ENCODE measurements at places on chromosomes 2 and 18. TPM values are rescaled to one million over a fixed set of nuclear protein-coding genes. Genes with fewer than 3 reads are reported as not detected.

Gene UGT1A6
- total RNA-seq: 549 TPM

Gene GPR75
- total RNA-seq: 1.8 TPM

Gene PRKCE
- total RNA-seq: 24.0 TPM

Gene TIA1
- total RNA-seq: 104 TPM

Gene IL1R2
- total RNA-seq: 3.8 TPM

Gene ANKRD62
- 0.20 TPM for total RNA-seq

Gene SERPINB13
- total RNA-seq: not detected

Gene GNLY
- total RNA-seq: not detected

Gene FAM136A
- total RNA-seq: 39.3 TPM
